Spinal cord (tissue), 10 donors: ENCODE measurements at places on chromosomes 16 and 17. TPM values are rescaled to one million over a fixed set of nuclear protein-coding genes. Genes with fewer than 3 reads are reported as not detected.

The TBC1D3E gene
- total RNA-seq: not detected

The GUCY2D gene
- 0.10 TPM for total RNA-seq

The C17orf100 gene
- 2.2 TPM for total RNA-seq

The PRSS53 gene
- total RNA-seq: 2.0 TPM

The PRM3 gene
- total RNA-seq: not detected

The ABCC11 gene
- total RNA-seq: 0.30 TPM

The NKD1 gene
- total RNA-seq: 6.7 TPM
